ENCODE measurements at places on chromosomes 2 and 18.
A peak's percentile ranks its signal among the peaks of the same experiment; 100 is the strongest.

DNA sequence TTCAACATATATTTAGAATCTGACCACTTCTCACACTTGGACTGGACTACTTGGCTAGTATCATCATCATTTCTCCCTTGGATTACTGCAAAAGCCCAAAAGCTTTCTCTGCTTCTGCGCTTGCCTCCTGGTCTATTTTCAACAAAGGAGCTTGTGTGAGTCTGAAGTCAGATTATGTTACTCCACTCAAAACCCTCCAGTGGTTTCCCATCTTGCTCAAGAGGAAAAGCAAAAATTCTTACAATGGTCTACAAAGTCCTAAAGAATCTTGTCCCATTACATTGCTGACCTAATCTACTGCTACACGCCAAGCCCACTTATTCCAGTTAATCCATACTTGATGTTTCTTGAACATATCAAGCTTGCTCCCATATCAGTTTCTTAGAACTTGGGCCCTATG, 9.6 kb downstream of the PREPL start:
- DNase-seq = no peak

- DNase-seq = no peak
Measured at GRCh38 chr2:41622301-41622700, 425.5 kb upstream of the PKDCC start.

GRCh38 chr2:179571721-179572120, 289.7 kb downstream of the ZNF385B start:
- DNase-seq = no peak

- DNase-seq = no peak
Measured at GRCh38 chr2:194182888-194183287, 1474.1 kb upstream of the SLC39A10 start.

- no peak for DNase-seq
Measured at GRCh38 chr2:106280224-106280623, 86.1 kb upstream of the UXS1 start.

GRCh38 chr18:23752796-23753195, 63.5 kb downstream of the LAMA3 start:
- DNase-seq = no peak

- peak; percentile 20 for DNase-seq
Measured at GRCh38 chr2:27133195-27133875, 1.1 kb downstream of the PREB start.

DNA sequence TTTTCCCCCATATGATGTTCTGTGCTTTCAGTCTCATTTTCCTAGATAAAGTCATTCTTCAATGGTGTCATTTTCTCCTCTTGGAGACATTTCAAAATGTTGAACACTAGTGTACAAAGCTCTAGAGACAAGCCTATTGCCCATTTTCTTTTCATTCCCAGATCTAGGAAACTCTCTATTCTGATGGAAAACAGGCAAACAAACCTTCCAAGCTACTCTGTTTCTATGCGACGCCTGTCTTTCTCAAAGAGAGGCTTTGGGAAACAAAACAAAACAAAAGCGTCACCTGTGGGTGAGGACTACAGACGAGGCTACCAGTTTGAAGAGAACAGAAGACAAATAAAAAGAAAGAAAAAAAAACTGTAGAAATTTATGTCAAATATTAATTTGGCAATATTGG, 311.0 kb downstream of the CBLN2 start:
- no peak for DNase-seq

- no peak for DNase-seq
Measured at GRCh38 chr2:169676357-169676756, 17.8 kb downstream of the CFAP210 start.

DNA sequence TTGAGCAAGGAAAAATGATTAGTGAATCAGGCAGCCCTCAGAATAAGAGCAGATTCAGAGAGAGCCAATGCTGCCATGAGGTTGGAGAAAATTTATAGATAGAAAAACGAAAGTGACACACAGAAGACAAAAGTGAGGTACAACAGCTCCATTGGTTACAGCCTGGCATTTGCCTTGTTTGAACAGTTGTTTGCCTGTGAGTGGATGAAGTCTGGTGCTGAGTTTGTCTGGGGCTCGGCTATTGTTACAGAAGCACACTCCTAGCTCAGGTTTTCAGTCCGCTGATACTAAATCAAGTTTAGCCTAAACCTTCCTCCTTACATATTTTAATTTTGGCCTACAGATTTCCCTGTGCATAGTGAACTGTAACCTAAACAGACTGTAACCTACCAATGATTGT, 387.8 kb upstream of the RAB12 start:
- DNase-seq = no peak

DNA sequence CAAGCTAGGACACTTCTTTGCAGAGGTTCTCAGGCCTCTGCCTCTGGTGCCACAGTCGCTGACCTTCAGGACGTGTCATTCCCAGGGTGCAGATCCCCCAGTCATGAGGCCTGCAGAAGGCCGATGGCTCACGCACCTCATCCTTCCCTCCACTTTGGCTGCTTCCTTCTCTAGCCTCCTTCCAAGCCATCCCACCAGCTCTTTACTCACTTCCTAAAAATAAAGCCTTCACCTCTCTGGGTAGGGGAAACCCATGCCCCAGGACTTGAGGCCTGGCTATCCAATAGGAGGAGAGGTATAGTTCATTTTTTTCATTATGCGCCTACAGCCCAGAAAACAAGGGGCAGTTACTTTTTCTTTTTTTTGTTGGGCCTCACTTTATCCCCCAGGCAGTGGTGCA, 91.4 kb downstream of the B3GNT2 start:
- DNase-seq = peak; percentile 88

DNA sequence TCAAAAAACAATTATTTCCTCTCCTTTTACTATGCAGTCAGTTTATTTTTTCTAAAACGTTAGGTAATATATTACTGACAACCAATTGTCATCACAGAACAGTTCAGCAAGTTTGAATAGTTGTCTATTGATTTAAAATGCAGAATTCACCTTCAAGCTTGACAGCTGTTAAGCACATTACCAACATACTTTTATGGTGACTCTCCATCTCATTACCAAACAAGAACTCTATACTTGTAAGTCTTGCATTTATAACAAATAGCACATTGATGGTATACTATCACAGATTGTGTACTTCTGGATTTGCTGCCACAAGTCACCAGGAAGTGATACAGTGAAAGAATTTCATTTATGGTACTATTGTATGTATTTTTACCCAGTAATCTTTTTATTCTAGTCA, 99.4 kb upstream of the PPP1CB start:
- DNase-seq = no peak

GRCh38 chr18:61474341-61474740, 141.1 kb downstream of the CDH20 start:
- no peak for DNase-seq

DNA sequence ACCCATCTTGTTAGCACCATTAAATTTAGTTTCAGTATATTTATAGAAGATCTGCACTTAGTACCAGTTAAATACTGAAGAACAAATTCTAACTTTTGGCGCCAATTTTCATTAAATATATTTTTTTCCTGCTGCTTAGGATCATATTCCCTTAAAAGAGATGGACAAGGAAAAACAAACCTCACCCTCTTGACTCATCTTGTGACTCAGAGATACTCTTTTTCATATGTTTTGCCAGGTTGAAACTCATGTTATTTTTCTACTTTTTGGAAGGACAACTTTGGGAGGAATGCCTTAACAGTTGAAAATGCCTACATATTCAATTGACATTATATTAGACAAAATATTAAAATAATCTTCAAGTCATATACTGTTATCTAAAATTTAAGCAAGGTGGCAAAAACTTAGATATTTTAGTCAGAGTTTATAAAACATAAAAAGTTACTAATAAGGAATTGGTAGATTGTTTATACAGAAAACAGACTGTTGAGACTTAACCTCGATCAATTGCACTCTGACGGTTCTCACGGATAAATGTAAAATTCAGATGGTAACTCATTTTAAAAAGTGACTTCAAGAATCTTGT, 36.2 kb downstream of the PNO1 start:
- no peak for DNase-seq

DNA sequence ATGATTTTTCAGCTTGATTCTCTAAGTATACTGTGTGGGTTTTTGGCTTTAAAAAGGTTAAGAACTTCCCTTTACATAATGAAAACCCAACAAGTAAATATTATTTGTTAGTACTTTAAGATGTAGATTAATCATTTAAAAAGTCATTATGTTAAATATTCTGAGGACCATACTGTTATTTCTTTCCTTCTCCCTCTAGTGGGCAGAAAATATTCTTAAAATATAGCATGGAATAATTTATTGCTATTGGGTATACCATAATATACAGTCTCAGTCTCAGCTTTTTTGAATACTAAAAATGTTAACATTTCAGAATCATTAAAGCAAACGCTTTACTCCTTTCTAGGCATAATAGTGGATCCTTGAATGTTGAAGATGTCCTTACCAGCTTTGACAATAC, 28.1 kb downstream of the CAMKMT start:
- DNase-seq = no peak

- no peak for DNase-seq
Measured at GRCh38 chr2:185644828-185645227, 93.8 kb upstream of the FSIP2 start.

All from inflammatory macrophage treated with lipopolysaccharide for 4 hours (primary cell).